Stimulated activated CD8-positive, alpha-beta memory T cell treated with anti-CD3 and anti-CD28 coated beads, Interleukin-15, amount 100 ng/mL, for 24 hours (primary cell): ENCODE measurements at places on chromosomes 13 and 19.
A peak's percentile ranks its signal among the peaks of the same experiment; 100 is the strongest.

GRCh38 chr19:52922841-52923777, at the start of gene ZNF888:
ZNF888 (minus strand) TSS chr19:52923428; CDS start chr19:52917873, 5,555 bp downstream.
- DNase-seq, result peak; percentile 66

- DNase-seq, result peak; percentile 43
These were observed at the start of gene ZNF283 for GRCh38 chr19:43826787-43827754. ZNF283 (plus strand) TSS chr19:43827321; CDS start chr19:43833505, 6,184 bp downstream.

GRCh38 chr13:79724348-79725103, 243.6 kb downstream of the NDFIP2 start:
- DNase-seq, result no peak

GRCh38 chr13:80973721-80974120, 632.8 kb upstream of the SPRY2 start:
- DNase-seq, result no peak

- DNase-seq, result no peak
These were observed 113.3 kb downstream of the RAB20 start for GRCh38 chr13:110448230-110448629.

DNA sequence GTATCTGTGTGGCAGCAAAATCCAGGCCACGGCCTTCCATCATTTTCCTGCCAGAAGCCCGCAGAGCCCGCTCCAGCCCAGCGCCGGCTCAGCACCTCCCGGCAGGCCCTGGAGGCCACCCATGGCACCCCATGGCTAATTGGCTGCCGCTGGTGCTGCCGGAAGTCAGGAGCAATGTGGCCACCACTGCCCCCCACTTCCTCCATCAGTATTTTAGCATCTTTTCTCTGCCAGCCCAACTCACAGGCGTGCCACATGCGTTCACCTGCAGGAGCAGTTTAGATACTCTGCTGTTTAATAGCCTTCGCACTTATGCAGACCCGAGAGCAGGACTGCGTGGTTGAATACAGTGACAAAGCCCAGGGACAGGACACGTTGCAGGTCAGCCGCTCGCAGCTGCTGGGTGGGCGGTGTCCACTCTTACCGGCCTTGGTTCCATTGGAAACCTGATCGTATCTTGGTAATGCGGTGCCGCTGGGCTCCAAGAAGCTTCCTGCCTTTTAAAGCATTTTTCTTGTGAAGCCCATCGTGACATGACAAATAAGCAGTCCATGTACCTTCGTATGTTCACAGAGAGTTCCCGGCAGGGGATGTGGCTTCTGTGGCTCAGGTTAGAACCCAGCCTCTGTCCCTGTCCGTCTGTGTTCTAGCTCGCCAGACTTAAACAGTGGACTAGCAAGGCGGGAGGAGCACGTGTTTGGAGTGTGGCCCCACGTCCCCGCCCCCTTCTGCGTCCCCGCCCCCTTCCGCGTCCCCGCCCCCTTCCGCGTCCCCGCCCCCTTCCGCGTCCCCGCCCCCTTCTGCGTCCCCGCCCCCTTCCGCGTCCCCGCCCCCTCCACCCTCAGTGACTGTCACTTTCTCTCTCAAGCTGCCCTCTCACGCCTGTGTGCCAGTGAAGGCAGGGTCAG, 162.0 kb upstream of the SOX1 start:
- DNase-seq, result no peak

- no peak for DNase-seq
These were observed 155.6 kb downstream of the COG6 start for GRCh38 chr13:39811051-39811450.

DNA sequence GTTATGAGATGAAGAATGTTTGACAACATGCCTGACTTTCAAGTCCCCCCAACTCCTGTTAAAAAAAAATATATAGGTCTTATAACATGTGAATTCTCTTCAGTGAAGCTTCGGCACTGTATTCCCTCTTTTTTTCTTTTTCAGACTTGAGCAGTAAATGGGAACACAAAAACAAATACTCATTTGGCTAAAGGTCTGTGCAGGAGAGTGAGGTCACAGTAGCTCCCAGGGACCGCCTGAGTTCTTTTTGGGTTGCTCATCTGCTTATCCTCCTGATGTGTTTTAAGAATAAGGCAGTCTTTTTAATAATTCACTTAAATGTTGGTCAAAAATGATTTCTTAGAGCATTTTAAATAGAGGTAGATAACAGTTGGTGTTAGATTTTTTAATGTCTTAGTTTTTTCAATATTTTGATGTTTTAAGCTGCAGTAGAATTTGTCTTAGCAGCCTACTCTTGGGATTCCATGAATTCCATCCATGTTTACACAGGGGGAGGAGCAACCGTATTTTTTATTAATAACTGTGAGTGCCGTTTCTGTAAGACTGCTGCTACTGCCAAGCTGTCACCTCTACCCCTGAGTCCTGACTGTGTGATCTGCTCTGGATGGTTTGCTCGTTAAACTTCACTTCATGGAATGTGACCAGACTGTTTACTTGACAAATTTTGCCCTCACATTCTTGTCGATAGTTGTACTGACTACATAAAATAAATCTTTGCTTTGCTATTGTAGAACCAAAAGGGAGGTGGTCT, 14.9 kb downstream of the HNRNPM start:
- no peak for DNase-seq

DNA sequence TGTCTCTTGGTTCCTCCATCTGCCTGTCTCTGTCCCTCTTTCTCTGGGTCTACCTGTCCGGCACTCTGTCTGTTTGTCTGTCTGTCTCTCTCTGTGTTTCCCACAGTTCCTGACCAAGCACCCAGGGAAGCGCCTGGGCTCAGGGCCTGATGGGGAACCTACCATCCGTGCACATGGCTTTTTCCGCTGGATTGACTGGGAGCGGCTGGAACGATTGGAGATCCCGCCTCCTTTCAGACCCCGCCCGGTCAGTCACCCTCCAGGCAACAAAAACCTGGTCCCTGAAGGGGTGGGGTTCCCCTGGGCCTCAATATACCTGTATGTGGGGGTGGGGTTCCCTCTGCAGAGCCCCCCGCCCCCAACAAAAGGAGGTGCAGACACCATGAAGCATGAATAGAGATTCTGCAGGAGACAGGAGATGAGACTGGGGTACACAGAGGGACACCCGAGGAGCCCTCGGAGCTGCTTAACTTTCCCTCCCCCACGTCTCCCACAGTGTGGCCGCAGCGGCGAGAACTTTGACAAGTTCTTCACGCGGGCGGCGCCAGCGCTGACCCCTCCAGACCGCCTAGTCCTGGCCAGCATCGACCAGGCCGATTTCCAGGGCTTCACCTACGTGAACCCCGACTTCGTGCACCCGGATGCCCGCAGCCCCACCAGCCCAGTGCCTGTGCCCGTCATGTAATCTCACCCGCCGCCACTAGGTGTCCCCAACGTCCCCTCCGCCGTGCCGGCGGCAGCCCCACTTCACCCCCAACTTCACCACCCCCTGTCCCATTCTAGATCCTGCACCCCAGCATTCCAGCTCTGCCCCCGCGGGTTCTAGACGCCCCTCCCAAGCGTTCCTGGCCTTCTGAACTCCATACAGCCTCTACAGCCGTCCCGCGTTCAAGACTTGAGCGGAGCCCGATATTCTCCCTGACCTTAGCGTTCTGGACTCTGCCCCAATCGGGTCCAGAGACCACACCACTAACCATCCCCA, 2.6 kb upstream of the CACNG7 start:
- peak; percentile 57 for DNase-seq
